ENCODE measurements at places on chromosomes 2 and 18.

DNA sequence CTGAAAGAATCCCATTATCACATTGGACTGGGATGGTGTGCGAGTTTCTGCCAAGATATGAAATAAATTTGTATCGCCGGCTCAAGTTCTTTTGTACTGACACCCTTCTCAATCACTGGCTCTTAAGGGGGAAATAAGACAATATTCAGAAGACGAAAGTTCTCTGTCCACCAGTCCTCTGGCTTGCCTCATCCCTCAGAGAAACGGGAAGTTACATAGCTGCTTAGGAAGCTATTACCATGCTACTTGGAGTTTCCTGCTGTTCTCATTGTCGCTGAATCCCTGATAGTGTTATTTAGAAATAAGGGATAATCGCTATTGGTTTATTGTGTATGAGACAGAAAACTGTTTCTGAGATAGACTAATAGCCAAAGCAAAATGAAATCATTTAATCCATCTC lies 205.0 kb upstream of the ZNF521 start:
- DNase-seq = no peak

DNA sequence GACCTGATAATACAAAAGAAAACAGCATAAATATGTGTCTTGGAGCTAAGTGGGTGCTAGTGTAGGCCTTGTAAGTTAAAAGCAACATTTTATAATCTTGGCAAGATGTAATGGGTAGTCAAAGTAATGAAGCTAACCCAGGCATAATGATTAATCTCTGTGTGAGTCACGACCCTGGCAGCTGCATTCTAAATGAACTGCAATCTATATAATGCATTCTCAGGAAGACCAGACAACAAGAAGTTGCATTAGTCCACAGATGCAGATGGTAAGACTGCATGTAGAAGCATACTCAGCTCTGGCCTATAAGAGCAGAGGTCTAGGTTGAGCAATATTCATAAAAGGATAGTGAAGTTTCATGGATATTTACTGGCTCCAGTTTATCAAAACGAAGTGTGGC lies 85.6 kb upstream of the ETAA1 start:
- no peak for DNase-seq

DNA sequence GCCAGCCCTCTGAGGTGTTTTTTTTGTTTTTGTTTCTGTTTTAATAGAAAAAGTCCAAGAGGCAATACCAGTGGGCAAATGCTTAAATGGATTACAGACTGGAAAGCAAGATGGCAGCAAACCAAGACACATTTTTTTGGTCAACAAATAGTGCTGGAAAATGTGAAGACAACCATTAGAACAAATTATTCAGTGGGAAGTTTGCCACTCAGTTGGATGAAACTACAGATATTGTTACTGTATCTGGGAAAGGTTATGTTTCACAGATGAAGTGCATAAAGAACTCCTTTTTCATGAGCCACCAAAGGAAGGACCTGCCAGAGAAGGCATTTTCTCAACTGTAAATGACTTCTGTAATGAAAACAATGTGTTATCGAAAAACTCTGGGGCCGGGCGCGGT lies 93.0 kb upstream of the ODC1 start:
- no peak for DNase-seq

DNA sequence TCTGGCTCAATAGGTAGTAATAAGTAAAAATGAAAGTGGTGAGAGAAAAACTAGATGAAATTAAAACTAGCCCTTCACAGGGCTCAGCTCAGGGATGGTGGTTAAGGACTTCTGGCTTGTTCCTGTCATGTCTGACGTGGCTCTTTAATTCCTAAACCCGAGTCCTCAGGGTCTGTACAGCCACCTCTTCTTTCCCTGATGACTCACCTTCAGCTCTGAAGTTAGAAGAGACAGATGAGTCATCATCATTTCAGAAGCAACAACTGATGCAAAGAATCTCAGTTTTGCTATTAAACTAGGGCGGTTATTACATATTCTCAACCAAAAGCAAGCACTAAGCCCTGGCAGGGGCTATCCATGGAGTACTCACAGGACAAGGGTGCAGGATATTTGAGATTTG lies 24.0 kb upstream of the ITGB6 start:
- no peak for DNase-seq

DNA sequence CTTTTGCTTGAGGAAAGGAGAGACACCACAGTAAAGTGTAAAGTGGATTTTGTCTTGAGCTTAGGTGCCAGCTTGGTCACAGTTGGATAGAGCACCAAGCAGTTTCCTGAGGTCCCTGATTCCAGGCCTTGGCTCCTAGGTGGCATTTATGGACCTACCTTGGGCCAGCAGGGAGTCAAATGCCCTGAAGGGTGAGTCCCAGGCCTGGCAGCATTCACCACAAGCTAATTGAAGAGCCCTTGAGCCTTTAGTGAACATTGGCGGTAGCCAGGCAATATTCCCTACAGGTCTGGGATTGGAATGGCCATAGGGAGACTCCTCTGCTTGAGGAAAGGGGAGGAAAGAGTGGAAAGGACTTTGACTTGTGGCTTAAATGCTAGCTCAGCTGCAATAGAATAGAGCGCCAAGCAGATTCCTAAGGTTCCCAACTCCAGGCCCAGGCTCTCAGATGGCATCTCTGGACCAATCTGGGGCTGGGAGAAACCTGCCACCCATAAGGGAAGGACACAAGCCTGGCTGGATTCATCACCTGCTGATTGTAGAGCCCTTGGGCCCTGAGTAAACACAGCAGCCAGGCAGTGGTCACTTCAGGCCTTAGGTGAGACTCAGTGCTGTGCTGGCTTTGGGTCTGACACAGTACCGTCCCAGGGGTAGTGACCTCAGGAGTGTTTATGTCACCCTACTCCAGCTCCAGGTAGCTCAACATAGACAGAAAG lies 137.5 kb upstream of the OTOS start:
- no peak for DNase-seq

GRCh38 chr18:79518028-79518682 lies 122.4 kb downstream of the NFATC1 start:
- no peak for DNase-seq

DNA sequence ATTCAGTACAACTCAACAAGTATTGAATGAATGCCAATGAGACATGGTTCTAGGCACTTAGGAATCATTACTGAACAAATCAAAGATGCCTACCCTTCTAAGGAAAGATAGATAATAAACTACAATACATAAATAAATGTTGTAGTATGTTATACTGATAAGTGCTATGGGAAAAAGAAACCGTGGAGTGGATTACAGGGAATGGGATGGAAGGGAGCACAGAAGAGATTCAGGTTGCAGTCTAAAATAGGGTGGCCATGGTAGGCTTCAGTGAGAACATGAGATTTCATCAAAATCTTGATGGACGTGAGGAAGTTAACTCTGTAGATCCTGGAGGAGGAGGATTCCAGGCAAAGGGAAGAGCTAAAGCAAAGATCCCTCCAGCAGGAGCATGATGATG lies 17.9 kb upstream of the CREB1 start:
- DNase-seq = no peak

GRCh38 chr2:188443207-188443606 lies 151.5 kb downstream of the GULP1 start:
- DNase-seq = no peak

GRCh38 chr18:28412521-28412920 lies 235.6 kb upstream of the CDH2 start:
- DNase-seq = no peak

GRCh38 chr2:110783196-110783873 lies 51.0 kb downstream of the ACOXL start:
- DNase-seq = no peak

- DNase-seq = no peak
These were observed 30.0 kb upstream of the MBP start for GRCh38 chr18:77162580-77162979.

DNA sequence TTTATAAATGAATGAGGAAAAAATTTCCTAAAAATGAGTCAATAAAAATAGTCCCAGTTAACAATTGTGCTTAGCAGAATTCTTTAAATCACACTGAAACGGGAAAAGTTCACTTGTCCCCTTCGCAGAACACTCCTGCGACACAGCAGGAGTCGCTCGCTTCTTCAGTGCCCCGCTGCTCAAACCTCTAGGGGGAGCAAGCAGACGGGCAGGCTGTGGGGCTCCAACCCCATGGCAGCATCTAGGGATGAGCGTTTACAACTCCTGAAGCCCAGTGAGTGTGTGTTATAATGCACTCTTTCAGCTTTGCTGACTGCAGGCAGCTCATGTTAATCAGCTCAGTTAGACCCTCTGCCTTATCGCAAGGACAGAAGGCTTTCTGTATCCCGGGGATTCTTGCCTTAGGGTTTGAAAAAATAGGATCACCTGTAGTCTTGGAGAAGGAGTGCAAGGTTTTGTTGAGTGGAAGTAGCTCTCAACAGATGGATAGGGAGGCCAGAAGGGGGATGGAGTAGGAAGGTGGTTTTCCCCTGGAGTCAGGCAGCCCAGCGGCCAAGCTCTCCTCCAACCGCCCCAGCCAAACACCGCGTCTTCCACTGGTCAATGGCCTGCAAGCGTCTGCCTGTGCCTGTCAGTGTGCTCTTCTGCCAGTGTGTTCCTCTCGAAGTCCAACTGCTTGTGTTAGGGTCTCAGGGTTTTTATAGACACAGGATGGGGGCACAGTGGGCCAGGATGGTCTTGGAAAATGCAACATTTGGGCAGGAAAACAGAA lies 1977.7 kb upstream of the LRRTM1 start:
- DNase-seq = no peak

GRCh38 chr2:118632921-118633320 lies 214.5 kb downstream of the EN1 start:
- DNase-seq = no peak

DNA sequence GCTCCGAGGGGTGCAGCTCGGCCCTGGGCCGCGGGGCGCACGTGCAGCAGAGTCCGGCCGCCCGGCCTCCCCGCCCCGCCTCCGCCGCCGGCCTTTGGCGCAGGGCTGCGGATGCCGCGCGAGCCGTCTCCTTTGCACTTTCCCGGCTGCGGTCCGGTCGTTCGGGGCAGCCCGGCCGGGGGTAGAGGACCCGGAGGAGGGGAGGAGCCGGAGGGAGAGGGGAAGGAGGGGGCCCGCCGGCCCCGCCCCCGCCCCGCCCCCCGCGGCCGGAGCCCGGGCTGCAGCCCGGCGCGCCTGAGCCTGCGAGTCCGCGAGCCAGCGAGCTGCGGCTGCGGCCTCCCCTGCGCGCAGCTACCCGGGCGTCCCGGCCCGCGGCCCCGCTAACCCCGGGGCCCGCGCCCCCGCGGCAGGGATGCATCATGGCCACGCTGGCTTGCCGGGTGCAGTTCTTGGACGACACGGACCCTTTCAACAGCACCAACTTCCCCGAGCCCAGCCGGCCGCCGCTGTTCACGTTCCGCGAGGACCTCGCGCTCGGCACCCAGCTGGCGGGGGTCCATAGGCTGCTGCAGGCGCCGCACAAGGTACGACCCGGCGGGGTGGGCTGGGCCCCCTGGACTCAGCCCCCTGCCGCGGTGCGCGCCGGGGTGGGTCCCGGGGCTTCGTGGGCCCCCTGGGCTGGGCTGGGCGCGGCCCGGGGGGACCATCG lies at the start of gene FHOD3:
FHOD3 (plus strand) TSS at position 297 of the 709 bp plus-strand sequence; CDS start at position 420, 123 bp downstream.
- DNase-seq = no peak

DNA sequence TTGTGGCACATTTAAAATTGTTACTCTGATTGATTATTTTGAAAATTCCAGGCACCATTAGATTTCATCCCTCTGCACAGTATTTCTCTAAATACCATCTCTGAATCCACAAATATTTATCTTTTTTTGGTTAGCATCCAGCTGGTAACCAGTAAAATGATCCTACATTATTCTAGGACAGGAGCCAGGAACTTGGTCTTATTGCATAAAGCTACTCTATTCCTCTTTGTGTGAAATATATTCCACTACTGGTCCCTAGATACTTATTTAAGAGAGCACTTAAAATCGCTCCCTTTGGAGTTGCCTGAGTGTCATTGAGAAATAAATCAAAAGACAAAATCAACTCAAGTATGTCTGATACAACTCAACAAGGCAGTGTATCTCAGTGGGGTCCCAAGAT lies 7.4 kb upstream of the MBOAT2 start:
- no peak for DNase-seq

GRCh38 chr18:23718731-23719130 lies 29.5 kb downstream of the LAMA3 start:
- DNase-seq = no peak

DNA sequence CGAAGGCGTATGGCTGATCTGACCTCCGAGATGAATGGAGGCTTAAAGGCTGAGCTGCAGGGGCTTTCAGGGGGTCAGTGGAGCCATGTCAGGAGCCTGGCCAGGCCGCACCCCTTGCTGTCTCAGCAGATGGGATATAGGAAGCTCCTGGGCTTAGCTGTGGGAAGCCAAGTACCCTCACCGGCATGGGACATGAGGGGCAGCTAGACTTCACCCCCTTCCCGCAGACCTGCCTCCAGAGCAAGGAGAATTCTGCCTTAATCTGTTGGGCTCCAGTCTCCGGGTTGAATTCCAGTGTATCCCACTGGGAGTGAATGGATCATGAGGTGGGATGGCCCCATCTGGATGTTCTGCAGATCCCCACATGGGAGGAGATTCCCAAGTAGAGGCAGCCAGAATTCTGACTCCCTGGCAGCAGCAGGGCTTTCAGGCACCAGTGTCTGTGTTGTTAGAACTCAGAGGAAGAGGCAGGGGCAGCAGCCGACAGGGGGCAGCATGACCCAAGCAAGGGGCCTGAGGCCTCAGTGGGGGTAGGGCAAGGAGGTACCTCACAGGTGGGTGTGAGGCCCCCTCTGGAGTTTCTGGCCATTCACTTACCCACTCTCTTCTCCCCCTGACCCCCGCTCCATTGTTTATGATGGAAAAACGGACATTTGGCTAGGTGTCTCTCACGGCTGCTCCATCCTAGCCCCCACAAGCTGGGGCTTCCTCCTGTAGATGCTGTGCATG lies 19.1 kb downstream of the CAPG start:
- peak; percentile 60 for DNase-seq

- DNase-seq = no peak
These were observed at the start of gene GTF2A1L for GRCh38 chr2:48617618-48618017. GTF2A1L (plus strand) TSS chr2:48617856; CDS start chr2:48617875, 19 bp downstream.

GRCh38 chr2:157327200-157327599 lies 1.6 kb upstream of the ERMN start:
- DNase-seq = no peak

- peak; percentile 4 for DNase-seq
These were observed at the start of gene FAM124B for GRCh38 chr2:224401641-224402342. FAM124B (minus strand) TSS chr2:224402107; CDS start chr2:224401768, 339 bp downstream.

- DNase-seq = no peak
These were observed at the start of gene COL6A3 for GRCh38 chr2:237413777-237414661. COL6A3 (minus strand) TSS chr2:237414164; CDS start chr2:237396817, 17,347 bp downstream.

- DNase-seq = no peak
These were observed 58.4 kb upstream of the GREB1L start for GRCh38 chr18:21183670-21184069.

DNA sequence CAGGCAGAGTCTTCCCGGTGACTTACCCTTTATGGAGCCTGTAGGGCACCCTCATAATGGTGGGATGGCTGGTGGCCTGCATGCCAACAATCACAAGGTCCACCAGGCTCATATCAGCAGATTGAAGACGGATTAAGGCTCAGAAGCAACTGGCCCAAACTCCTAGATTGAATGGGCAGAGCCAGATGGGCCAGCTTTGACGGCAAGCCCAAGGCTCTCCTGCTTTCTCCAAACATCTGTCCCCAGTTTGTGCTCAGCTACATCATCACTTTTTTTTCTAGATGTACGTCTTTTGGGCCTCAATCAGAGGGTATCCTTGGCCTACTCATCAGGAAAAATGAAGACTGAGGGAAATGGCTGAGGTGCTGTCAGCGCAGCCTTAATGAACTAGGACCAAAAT lies 114.6 kb downstream of the VIT start:
- no peak for DNase-seq

- DNase-seq = no peak
These were observed 71.8 kb upstream of the SEC11C start for GRCh38 chr18:59067873-59068272.
